Body of pancreas (tissue), 4 donors: ENCODE measurements at places on chromosomes 5 and 9. TPM values are rescaled to one million over a fixed set of nuclear protein-coding genes. Genes with fewer than 3 reads are reported as not detected.

RUSC2 gene
- 16.9 TPM for total RNA-seq

C5orf52 gene
- not detected for total RNA-seq

ALDH1A1 gene
- total RNA-seq = 184 TPM

ACTL7A gene
- total RNA-seq = not detected

EFNA5 gene
- total RNA-seq = 1.3 TPM

PCDHB9 gene
- 0.78 TPM for total RNA-seq

PCDHGA9 gene
- total RNA-seq = 8.2 TPM

GRCh38 chr9:126230692-126231091 is 95.9 kb upstream of the MVB12B start:
- no peaks in the 10 kb centered on the region for H3K27me3 ChIP-seq
- no peak overlapping the region for H3K4me3 ChIP-seq
- no peak for DNase-seq
- no peaks in the 10 kb centered on the region for H3K36me3 ChIP-seq
- H3K27ac ChIP-seq = no peak overlapping the region

DNA sequence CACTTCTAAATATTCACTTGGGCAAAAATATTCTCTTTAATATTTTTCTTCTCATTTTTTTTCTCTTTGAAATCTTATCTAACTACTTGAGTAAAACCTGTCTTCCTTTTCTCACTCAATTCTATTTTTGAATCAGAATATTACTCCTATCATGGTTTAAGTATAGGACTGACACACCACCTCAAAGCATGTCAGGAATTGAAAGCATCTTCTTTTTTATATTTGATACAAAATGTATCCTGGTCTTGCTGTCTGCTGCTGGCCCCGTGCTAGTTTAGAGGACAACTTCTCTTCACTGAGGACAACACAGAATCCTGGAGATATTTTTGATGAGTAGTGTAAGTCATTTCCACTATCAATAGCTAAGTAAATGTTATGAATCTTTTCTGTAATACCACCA is 383.6 kb downstream of the GADD45G start:
- no peaks in the 10 kb centered on the region for H3K36me3 ChIP-seq
- no peaks in the 10 kb centered on the region for H3K27me3 ChIP-seq
- peaks cover 30% of the 10 kb centered on the region for H3K4me1 ChIP-seq
- H3K4me3 ChIP-seq = no peak overlapping the region

DNA sequence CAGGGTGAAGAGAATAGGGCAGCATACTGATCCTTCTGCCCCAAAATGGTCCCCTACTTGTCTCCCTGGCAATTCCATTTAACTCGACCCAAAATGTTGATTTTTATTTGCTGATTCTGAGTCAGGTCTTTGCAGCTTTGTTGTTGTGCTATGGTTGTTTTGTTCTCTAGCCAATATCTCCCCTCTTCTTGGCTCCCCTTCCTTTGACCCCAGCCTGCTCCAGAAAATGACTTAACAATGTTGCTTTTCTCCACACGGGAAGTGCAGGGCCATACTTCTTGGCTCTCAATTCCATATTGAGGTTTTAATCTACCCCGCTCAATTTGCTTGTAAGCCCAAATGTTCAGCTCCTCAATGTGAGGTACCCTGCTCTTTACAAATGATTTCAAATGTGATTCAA is 330.0 kb downstream of the RASEF start:
- no peak for DNase-seq
- no peaks in the 10 kb centered on the region for H3K36me3 ChIP-seq
- no peaks in the 10 kb centered on the region for H3K4me1 ChIP-seq
- H3K27ac ChIP-seq = no peak overlapping the region
- H3K4me3 ChIP-seq = no peak overlapping the region

DNA sequence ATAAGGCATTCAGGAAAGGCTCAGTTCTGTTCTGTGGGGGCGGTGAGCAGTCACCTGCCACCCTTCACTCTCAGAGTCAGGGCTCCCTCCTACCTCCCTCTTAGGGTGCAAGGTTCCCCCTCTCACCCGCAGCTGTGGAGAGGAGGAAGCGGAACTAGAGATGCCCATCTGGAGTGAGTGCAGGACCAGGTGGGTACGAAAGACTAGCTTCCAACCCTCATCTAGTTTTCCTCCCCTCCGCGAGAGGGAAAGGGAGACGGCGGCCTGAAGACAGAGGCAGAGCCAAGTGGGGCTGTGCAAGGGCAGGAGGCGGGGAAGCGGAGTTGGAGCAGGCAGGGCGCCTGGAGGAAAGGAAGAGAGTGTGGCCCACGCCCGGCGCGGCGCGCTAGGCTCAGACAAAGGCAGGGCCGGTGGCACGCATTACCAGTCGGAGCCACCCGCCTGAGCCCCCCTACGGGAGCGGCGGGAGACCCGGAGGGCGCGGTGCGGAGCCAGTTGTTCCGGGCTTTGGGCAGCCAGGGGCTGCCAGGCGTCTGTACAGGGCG is 7.3 kb downstream of the PRR7 start:
- H3K4me3 ChIP-seq = no peak overlapping the region
- peak overlapping the region; percentile 83 for H3K27ac ChIP-seq
- DNase-seq = no peak
- no peaks in the 10 kb centered on the region for H3K36me3 ChIP-seq
- H3K27me3 ChIP-seq = no peaks in the 10 kb centered on the region

GRCh38 chr5:161546095-161546469 is 443 bp downstream of the GABRB2 start:
- H3K27ac ChIP-seq = no peak overlapping the region
- no peaks in the 10 kb centered on the region for H3K36me3 ChIP-seq
- peaks cover 32% of the 10 kb centered on the region for H3K4me1 ChIP-seq
- no peak for DNase-seq
- H3K27me3 ChIP-seq = peaks cover 32% of the 10 kb centered on the region
- no peak overlapping the region for H3K4me3 ChIP-seq

DNA sequence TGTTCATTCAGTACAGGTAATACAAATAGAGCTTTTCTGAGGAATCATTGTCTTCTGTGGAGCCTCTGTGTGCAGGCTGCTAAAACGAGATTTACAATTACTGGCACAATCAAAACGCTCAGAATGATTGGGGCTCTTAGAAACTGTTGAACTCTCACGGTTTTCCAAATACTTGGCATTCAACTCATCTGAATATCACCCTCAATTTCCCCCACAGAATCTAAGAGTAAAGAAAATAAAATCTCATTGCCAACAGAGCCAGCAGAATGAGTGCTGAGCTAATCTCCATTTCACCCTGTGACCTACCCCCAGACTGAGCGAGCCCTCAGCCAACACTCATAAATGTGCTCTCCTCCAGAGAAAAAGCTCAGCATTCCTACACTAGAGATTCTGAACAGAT is 35.3 kb upstream of the TMED7 start:
- H3K36me3 ChIP-seq = no peaks in the 10 kb centered on the region
- H3K27ac ChIP-seq = no peak overlapping the region
- no peak for DNase-seq
- H3K4me1 ChIP-seq = no peaks in the 10 kb centered on the region
- no peak overlapping the region for H3K4me3 ChIP-seq

DNA sequence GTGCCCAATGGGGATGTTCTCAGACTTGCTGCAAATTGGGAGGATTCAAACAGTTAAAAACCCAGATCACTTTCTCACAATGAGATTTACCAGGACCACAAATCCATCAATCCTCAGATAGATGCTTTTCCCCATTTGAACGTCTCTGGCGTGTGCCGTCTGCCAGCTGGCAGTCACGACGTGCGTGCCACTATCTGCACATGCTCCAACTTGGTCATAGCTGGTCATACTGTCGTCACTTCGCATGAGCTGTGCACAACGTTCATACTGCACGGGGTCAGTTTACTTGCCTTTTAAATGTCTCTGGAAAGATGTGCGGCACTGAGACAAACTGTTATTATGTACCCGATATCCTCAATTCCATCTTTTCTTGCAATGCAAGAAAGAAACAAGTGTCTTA is 118.3 kb upstream of the RAPGEF1 start:
- no peak for DNase-seq
- no peak overlapping the region for H3K27ac ChIP-seq
- no peak overlapping the region for H3K4me3 ChIP-seq
- H3K27me3 ChIP-seq = no peaks in the 10 kb centered on the region
- no peaks in the 10 kb centered on the region for H3K4me1 ChIP-seq

DNA sequence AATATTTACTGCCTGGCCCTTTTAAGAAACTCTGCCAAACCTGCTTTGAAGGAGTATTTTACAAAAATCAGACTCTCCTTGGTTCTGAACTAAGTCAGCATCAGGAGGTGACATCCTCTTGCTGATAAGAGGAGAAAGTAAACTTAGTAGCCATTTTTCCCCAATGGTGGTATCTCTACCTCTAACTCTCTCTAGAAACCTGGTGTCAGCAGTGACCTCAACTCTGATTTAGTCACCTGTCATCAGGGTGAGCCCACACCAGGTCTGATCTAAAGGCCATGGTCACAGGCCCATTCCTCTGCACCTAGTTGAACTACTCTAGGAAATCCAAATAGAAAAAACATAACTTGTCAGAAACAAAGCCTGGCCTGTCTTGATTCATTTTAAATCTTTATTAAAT is 4.2 kb downstream of the CARNMT1 start:
- no peaks in the 10 kb centered on the region for H3K27me3 ChIP-seq
- H3K36me3 ChIP-seq = no peaks in the 10 kb centered on the region
- DNase-seq = no peak
- no peak overlapping the region for H3K4me3 ChIP-seq
- H3K4me1 ChIP-seq = peaks cover 38% of the 10 kb centered on the region

DNA sequence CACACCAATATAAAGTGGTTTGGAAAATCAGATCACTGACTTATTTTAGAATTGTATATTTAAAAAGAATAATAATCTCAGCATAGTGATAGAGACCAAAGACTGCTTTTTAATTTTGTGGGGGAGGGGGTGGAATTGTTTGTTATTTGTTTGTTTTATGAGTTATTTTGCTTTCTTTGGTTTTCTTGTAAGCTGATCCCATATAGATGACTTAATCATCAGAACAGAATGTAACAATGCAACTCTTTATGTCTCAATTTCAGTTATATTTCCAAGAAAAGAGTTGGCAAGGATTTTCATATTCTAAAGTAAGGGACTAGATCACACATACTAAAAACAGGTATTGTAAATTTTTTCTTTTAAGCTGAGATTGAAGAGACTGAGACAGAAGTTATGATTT is 984.9 kb downstream of the TLE4 start:
- H3K4me1 ChIP-seq = no peaks in the 10 kb centered on the region
- DNase-seq = no peak
- no peak overlapping the region for H3K4me3 ChIP-seq
- H3K27ac ChIP-seq = no peak overlapping the region
- H3K36me3 ChIP-seq = no peaks in the 10 kb centered on the region
